Activated CD4-positive, CD25-positive, alpha-beta regulatory T cell treated with anti-CD3 and anti-CD28 coated beads, Interleukin-2, amount 50 U/mL, for 16 hours (primary cell): ENCODE measurements at places on chromosomes 16 and 17.

- no peak for DNase-seq
These were observed 24.9 kb upstream of the CRYM start for GRCh38 chr16:21302898-21303528.

- no peak for DNase-seq
These were observed 742 bp upstream of the SLC9A5 start for GRCh38 chr16:67248073-67248400.

- no peak for DNase-seq
These were observed 17.3 kb downstream of the DBNDD1 start for GRCh38 chr16:90001761-90002503.

- DNase-seq = no peak
These were observed 24.2 kb upstream of the IL17C start for GRCh38 chr16:88613911-88614817.

DNA sequence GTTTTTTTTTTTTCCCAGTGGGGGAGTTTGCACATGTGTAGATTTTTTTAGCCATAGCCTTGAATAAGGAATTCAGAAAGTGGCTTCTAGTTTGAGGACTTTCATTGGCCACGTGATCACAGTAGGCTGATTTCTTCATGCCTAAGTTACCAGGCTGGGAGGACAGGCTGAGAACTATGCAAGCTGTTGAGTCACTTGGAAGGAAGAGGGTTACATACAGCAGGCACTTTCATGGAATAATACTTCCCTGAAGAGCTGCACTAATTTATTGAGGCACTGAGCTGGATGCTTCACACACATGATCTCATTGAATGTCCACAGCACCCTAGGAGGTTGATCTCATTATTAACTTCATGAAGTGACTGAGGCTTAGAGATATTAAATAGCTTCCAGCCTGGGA, 22.8 kb downstream of the PRKCB start:
- DNase-seq = no peak

DNA sequence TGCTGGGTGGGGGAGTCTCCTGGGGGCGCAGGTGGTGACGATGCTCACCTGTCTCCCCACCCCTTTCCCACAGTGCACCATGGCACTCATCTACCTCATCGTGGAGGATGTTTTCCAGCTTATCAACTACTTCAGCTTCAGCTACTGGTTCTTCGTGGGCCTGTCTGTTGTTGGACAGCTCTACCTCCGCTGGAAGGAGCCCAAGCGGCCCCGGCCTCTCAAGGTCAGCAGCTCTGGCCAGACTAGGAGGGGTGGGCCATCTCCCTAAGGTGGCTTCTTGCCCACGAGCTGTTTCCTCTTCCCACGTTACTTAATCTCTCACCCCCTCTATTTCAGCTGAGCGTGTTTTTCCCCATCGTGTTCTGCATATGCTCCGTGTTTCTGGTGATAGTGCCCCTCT, 14.5 kb downstream of the SLC7A6OS start:
- DNase-seq = no peak

GRCh38 chr17:16486373-16487250, 5.4 kb downstream of the LRRC75A start:
- no peak for DNase-seq

- no peak for DNase-seq
These were observed 18.4 kb downstream of the G6PC1 start for GRCh38 chr17:42918902-42919521.

DNA sequence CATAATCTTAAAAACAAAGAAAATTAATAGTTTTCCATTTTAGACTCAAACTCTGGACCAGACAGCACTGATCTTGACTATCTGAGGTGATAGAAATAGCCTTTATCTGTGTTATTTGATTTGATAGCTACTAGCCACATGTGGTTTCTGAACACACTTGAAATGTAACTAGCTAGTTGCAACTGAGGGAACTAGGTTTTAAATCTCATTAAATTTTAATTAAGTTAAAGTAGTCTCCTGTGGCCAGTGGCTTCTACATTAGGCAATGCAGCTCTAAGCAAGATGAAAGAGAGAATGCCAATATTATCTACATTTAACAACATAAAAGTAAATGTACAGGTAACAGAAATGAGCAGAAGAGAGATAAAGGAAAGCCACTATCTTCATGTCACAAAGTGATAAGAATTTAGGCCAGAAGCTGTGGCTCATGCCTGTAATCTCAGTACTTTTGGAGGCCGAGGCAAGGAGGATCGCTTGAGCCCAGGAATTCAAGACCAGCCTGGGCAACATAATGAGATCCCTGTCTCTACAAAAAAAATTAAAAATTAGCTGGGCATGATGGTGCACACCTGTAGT, 11.2 kb upstream of the SPN start:
- no peak for DNase-seq

DNA sequence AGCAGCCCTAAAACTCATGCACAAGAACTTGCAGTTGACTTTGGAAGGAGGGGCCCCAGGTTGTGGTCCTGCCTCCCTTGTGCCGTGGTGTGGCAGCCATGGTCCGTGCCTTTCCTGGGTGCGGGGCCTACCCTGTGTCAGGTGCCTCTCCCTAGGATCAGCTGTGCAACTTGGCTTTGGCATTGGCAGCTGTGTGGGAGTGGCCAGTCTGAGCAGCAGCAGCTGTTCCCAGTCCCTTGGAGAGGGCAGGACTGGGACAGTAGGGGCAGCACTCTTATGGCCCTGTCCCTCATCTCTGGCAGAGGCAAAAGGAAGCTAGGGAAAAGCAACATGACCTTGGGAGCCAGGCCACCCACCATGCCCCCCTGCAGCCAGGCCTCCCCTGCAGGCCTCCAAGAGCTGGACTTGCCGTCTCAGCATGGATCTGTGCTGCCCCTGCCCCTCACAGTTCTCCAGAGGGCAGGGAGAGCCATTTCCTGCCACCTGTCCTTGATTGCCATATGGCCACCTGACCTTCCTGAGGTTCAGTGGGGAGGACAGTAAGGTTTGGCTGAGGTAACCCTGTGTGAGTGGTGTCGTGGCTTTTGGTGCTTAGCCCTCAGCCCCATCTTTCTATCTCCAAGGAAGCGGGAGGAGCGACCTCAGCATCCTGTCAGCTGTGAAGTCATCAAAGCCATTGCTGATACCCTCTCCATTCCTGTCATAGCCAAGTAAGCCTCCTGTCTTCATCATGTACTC, 15.5 kb upstream of the NFATC3 start:
- DNase-seq = no peak

DNA sequence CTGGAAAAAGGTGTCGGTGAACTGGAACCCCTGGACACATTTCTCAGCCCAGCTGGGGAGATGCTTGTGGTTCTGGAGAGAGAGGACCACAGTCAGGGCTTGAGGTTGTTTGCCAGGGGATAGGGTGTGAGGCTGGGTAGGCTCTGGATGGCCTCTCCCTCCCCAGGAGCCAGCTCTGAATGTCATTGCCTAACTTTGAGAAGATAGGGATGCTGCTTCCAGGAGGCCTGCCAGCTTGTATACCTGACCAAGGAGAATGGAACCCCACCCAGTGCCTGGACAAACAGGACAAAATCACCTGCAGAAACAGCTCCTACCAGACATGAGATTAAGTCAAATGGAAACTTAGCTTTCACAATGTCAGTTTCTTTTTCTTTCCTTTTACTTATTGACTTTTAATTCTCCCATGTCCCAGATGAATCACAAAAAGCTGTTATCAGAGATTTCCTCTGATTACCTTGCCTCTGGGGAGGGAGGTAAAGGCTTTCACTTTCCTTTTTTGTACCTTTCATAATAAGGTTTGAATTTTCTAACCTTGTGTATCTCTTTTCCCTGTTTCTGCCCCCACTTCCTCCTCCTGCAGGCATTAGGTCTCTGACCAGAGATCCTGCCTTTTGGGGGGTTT, 29.8 kb upstream of the PLLP start:
- no peak for DNase-seq

DNA sequence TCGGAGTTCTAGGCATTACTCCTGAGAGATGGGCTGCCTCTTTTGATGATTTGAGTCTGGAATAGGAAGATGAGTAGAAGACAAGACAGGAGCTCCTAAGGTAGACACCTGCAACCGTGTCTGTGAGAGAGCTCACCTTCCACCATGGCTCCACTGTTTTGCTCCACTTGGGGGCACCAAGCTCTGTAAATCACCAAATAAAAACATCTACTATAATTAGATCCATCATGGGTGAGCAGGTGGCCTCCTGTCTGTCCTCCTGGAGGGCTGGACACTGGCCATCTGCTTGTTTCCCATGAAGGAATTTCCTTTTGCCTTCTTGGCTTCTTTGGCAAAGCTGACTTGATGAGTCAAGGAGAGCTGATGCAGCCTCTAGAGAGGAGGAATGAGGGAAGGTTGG, 179.0 kb downstream of the HAPSTR1 start:
- DNase-seq = no peak

- no peak for DNase-seq
These were observed 10.8 kb upstream of the ZNF629 start for GRCh38 chr16:30797670-30798309.

GRCh38 chr16:66079671-66080334, 286.7 kb upstream of the CDH5 start:
- DNase-seq = no peak

- no peak for DNase-seq
These were observed 118.0 kb upstream of the ZNF469 start for GRCh38 chr16:88264641-88265285.

GRCh38 chr16:52613508-52613907, 66.6 kb upstream of the TOX3 start:
- DNase-seq = no peak

DNA sequence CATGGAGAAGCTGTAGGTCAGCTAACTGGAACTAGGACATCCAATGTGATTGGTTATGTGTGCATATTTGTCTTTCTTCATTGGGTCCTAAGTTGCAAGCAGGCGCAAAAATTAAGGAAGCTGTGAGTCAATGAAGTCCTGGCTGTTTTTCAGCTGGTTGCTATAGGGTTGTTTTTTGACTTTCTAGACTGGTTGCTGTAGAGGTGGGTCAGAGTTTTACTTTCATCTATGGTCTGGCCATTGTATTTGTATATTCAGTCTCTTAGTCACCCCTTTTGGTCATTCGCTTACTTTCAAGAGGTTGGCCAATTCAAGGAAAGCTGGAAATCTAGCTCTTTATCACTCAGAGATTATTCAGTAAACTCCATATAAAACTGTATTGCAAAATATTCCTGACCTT, 62.0 kb upstream of the AMZ2 start:
- DNase-seq = no peak

DNA sequence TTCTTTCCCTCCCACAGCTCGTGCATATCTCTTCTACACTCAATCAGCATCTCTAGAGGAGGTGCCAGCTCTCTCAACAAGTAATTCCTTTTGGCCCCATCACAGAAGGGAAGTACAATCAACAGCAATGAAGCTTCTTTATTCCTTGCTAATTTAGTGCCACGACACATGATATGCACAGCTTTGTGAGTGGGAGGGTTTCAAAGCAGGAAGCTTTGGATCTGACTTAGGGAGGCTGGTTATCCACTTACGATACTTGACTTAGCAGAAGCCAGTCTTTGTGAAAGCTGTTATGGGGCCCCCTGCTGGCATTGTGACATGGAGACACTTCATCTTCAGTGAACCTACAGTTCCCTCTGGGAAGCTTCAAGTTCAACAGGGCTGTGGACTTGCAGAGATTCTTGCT, 81.0 kb downstream of the TMEM100 start:
- DNase-seq = no peak

- no peak for DNase-seq
These were observed 154.0 kb downstream of the ZNF423 start for GRCh38 chr16:49701789-49702494.

GRCh38 chr17:64449545-64449944, 630 bp downstream of the MILR1 start:
- DNase-seq = no peak

DNA sequence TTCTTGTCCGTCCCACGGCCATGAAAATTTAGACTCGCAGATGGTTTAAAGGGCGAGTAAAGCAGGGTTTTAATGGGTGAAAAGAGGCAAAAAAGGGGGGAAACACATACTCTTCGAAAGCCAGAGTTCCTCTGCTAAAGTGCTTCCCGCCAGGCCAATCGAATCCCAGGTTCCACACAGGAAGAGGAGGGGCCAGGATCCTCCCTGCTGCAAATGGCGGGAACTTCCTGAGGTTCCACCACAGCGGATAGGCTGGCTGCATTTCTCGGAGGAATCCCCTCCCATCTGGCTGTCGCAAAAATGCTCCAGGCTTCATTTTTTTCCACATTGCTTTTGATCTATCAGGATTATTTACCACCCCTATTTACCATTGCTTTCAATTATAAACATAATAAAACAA, 670.1 kb upstream of the CA10 start:
- no peak for DNase-seq

- no peak for DNase-seq
These were observed 56.1 kb upstream of the RBL2 start for GRCh38 chr16:53378138-53378537.

DNA sequence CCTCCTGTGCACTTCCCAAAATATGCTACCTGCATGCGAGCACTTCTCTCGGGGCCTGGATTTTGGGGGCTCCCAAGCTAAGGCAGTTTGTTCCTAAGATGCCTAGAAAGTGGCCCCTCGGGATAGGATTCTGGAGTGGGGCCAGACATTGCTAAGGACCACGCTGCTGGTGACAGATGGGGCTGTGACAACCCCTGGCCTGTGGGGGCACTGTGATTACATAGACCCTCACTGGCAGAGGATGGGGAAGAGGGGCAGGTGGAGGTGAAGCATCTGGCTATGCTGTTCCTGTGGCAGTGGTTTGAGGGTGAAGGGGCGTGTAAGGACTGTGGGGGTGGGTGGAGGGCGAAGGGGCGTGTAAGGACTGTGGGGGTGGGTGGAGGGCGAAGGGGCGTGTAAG, 128.4 kb downstream of the ENGASE start:
- DNase-seq = no peak

DNA sequence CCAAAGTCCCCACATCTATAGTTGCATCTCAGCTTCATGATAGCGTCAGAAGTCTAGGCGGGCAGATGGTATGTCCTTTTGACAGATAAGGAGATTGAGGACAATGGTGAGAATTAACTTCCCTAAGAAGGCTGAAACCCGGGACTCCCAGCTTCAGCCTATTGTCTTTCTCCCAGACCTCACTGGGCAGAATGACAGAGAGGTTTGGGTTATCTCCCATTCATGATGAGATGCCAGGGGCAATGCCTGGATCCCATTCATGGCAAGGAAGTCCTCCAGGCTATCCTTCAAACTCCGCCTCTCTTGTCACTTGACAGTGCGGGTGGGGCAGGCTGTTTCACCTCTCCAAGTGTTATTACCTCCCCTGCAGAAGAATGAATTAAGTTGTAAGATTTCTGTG, 100.3 kb downstream of the IRX5 start:
- DNase-seq = no peak

DNA sequence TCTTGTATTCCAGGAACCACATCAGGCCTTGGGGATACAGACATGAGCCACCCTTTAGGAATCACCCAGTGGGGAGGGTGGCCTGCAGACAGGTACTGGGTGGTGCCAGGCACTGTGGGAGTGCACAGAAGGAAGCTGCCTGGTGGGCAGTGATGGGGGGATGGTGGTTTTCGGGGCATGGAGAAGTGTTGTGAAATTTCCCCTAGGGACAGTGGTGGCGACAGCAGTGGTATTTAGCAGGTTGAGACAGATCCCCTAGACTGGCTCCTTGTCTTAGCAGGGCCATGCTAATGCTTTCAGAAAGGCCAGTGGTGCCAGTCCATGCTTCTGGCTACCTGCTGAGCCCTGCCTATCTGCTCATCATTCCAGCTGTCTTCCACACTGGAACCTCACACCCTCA, 129.6 kb downstream of the SPACA3 start:
- no peak for DNase-seq
